CD8-positive, alpha-beta memory T cell (primary cell): ENCODE measurements at places on chromosomes 12 and 14.
A peak's percentile ranks its signal among the peaks of the same experiment; 100 is the strongest.

- DNase-seq: no peak
Observed at GRCh38 chr12:80195074-80195726, 95.9 kb downstream of the OTOGL start.

DNA sequence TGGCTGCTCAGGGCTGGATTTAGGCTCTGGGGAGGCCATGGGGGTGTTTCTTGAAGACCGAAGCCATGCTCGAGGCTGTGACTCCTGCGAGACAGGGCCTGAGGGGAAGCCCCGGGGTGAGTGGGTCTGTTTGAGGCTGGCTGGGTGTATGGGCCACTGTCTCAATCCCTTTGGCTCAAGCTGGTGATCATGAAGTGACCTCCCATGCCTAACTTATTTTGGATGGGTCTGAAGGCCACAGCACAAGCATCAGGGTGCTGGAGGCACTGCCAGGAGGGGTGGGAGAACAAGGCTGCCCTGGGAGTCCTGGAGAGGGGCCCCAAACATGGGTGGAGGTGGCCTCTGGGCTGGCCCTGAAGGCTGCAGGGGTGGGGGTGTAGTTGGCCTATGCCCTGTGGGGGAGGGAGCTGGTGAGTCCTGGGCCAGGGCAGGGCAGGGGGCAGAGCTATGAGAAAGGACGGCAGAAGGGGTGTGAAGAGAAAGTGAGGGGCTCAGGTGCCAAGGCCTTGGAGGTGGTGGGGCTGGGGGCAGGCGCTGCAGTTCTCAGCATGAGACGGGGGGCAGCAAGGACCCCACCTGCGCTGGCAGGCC, 100.9 kb downstream of the KIF26A start:
- no peak for DNase-seq

DNA sequence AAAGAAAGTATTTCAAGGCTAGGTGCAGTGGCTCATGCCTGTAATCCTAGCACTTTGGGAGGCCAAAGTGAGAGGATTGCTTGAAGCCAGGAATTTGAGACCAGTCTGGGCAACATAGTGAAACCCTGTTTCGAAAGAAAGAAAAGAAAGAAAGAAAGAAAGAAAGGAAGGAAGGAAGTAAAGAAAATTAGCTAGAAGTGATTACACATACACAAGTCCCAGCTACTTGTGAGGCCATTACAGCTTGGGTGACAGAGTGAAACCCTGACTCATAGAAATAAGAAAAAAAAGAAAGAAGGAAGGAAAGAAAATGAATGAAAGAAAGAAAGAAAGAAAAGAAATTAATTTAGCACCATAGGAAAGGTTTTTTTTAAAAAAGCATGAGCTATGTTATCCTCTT, 33.3 kb upstream of the PPP1CC start:
- no peak for DNase-seq

- no peak for DNase-seq
Observed at GRCh38 chr12:39605996-39606395, 13.6 kb downstream of the ABCD2 start.

DNA sequence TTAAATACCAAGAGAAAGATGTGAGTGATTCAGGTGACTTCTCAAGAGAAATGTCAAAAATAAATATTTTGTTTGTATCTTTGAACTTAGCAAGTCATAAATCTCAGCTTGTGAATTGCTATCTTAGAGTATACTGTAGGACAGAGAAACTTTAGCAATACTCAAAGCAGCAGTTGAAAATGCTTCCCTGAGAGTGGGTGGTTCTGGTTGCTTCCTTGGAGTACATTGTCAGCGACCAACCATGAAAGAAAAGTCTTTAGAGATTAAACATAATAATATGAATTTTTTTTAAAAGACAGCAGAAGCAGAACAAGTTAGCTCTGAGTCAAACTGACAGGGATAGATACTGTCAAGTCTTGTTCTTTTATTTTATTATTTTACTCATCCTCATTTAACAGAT, 86.8 kb upstream of the OSBPL8 start:
- DNase-seq: no peak

DNA sequence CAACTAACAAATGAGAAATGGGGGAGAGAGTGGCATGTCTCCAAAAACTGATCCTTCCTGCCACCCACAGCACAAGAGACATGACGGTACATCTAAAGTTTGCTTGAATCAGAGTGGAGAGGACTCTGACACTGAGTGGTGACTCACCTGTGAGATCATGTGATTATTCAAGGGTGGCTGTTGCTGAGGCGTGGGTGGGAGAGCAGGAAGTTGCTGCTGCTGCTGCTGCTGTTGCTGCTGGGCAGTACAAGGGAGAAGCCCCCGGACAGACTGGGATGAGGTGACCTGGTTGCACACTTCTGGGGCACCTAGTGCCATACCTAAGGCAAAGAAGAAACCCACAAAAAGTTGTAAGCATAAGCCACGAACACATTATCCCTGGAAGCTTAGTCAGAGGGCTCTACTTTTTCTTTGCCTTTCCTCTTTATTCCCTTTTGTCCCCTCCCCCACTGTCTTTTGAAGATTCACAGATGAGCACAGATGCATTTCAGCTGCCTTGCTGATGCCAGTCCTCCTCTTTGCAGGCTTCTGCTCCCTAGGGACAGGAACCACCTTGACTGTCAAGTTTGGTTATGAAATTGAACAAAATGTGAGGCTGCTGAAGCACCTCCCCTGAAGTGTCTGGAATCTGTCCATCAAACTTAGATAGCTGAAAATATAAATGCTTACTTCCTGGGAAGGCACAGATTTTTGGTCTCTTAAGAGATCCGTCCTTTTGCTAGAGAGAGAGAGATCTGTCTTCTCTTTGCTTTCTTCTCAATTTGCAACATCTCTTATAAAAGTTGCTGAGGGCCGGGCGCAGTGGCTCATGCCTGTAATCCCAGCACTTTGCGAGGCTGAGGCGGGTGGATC, 29.4 kb upstream of the STAC3 start:
- peak; percentile 79 for DNase-seq

GRCh38 chr12:57112492-57113294, 1.5 kb upstream of the STAT6 start:
- no peak for DNase-seq

GRCh38 chr14:80358112-80358511, 146.8 kb upstream of the DIO2 start:
- no peak for DNase-seq

DNA sequence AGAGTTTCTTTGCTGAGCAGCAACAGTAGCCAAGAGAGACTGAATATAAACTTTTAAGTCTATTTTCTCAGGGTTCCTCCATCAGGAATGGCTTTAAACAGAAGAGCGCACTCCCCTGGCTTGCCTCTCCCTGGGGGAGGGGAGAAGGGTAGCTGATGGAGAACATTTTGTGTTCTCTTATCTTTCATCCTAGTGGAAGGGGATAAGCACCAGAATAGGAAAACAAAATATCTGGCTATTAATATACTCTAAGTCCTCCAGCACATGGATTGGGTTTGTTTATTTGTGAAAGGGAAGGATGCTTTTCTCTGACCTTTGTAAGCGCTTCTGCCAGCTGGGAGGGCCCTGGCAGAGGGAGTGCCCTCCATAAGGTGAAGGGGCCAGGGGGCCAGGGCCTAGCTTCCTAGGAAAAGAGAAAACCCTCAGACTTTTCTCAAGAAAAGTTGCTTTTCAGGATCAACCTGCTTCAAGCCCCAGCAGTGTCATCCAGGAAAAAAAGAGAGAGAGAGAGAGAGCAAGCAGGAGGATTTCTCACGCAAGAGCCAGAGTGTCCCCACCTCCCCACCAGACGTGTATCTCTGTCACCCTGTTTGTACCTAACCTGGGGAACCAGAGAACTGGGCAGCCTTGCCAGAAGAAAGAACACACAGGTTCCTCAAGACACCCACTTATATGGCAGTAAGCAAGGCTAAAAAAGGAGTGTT, 34.3 kb upstream of the ATP2A2 start:
- no peak for DNase-seq

DNA sequence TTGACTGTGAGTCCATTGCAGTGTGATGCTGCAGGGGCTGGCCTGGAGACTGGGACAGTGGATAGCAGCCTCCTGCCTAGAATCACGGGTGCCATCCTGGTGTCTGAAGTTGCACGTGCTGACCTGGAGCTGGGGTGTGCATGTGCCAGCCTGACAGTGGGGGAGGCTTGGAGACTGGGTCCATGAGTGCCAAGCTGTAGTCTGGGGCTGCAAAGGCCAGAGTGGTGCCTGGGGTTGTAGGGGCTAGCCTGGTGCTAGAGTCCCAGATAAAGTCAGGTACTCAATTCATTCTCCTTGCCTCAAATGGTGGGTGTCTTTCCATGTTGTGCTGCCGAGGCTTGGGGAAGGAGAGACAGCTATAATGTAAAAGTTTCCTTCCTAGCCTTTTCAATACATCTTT, 181.9 kb upstream of the NPAS3 start:
- no peak for DNase-seq

DNA sequence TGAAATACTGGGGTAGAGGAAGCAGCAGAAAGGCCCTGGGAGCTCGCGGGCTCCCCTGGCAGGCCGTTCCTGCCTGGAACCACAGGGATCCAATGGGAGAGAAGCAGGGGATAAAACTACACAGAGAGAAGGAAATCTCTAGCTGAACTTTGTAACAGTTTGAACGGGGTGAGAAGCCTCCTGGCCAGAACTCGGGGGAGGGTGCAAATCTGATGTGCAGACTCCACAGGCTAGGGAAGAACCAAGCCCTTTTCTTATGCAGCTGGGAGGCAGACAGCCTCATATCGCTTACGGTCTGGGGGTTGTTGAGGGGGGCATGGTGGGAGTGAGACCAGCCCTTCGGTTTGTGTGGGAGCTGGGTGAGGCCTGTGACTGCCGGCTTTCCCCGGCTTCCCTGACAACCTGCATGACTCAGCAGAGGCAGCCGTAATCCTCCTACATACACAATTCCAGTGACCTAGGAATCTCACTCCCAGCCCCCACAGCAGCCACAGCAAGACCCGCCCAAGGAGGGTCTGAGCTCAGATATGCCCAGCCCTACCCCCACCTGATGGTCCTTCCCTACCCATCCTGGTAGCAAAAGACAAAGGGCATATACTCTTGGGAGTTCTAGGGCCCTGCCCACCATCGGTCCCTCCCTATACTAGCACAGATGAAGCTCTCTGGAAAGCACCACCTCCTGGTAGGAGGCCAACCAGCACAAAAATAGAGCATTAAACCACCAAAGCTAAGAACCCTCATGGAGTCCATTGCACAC, 143.0 kb downstream of the TMTC1 start:
- DNase-seq: no peak

DNA sequence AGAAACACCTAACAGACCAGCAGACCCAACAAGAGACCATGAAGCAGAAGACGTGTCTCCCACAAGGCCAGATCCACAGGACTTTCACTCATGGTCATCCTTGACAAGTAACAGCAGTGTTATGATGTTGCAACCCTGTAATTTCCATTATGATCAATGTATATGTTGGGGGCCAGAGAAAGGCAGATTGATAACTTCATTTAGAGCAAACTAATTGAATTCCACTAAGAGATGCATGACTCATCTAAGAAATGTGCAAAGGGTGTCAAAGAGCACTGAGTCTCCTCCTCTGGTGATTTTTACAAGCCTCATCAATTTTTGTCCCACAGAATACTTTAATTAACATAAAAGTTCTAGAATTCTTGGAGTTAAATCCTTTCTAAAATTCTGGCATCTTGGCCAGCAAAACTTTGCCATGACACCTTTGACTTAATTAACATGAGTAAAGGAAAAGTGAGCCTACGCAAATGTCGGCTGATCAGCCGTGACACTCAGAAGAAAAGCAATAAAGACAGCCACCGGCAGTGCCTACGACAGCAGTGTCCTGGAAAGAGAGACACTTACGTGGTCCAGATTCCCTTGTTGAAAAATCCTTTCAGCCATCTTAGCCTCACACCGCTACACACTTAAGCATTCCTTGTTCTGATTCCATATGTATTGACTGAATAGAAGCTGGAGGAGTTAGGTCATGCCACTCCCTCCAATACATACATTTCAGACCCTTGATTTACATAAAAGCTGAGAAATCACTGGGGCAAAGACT, 370.2 kb upstream of the CCDC196 start:
- DNase-seq: no peak

DNA sequence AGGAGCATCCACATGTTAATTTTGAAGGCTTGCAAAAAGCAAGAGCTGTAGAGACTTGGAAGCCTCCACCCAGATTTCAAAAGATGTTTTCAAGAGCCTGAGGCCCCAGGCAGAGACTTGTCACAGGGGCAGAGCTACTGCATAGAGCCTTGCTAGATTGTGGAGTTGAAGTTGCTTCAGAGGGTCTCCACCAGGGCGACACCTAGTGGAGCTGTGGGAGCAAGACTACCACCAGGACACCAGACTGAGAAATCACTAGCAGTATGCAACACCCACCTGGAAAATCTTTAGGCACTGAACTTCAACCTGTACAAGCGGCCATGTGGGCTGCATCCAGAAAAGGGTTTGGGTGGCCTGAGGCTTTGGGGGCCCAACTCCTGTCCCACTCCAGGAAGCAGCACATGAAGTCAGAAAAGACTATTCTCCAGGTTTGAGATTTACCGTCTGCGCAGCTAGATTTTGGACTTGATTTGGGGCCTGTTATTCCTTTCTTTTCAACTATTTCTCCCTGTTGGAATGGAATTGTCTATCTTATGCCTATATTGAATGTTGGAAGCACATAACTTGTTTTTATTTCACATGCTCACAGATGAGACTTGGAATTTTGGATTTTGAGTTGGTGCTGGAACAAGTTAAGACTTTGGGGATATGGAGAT, 508.6 kb downstream of the FLRT2 start:
- peak; percentile 3 for DNase-seq

DNA sequence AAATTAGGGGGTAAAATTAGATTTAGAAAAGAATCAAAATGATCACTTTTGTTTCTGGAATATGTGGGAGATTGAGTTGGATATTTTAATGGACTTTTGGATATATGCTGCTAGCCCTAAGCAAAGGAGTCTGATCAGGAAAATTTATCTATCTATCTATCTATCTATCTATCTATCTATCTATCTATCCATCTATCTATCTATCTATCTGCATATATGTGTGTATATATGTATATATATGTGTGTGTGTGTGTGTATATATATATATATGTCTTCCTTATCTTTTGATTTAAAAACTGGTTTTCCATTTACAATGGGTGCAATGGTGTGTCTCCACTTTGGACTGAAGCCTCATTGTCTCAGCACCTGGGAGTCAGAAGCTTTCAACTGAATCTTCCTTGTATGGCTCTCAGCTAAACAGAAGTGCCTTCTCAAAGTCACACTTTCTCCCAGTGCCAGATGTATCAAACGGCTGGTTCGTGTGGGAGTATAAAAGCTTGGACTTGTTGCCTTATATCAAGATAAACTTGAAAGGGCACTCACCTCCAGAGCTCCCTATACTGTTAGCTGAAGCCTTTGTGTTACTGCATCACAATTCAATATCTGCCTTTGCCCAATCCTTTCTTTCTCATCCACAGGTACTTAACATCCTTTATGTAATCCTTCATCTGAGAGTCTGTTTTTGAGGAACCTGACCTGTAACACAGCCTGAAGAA, 31.6 kb upstream of the CD69 start:
- no peak for DNase-seq

DNA sequence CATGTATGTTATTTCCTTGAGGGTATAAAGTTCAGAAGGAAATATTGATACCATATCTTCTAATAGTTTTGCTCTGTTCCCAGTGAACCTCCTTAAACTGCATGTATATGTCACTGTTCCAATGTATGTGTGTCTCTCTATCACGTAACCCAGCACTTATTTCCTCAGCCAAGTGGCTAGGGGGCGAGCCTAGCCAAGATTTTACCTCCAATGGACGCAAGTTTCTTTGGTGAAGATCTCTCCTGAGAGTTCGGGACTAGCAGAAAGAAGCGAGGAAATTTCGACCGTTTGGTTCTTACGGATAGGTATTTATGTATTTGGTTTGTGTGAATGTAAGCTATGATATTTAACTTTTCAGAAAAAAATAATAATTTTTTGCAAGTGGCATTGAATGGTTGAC, 2.5 kb downstream of the SFSWAP start:
- no peak for DNase-seq
